ENCODE measurements at places on chromosomes 13 and 19.

DNA sequence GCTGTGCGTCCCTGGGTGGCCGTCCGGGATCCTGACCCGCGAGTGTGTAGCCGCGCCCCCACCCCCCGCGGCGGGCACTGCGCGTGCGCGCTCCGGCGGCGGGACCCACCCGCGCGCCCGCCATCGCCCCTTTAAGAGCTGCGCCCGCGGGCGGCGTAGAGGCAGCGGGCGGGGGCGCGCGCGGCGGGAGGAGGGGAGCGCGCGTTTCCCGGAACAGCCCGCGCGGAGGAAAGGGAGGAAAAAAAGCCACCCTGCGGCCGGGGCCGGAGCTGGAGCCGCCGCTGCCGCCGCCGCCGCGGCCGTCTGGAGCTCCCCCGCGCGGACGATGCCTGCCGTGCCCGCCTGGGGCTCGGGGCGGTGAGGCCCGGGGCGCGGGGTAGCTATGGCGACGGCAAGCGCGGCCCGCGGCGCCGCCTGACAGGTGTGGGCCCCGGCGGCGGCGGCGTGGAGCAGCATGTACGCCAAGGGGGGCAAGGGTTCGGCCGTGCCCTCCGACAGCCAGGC, at the start of gene SSBP4:
Gene SSBP4, plus strand, starts transcription at position 204 of the 504 bp plus-strand sequence. Its CDS starts 251 bp downstream, at position 455.
- DNase-seq = peak; percentile 82

GRCh38 chr13:100581504-100581903, 7.1 kb downstream of the GGACT start:
- no peak for DNase-seq

- no peak for DNase-seq
Observed at GRCh38 chr19:47713046-47714021, at the start of gene EHD2. Gene EHD2, plus strand, starts transcription at chr19:47713422. Its CDS starts 3,191 bp downstream, at chr19:47716613.

GRCh38 chr19:29106346-29106885, 106.5 kb downstream of the UQCRFS1 start:
- DNase-seq = no peak

GRCh38 chr19:17948931-17949930, 16.4 kb downstream of the CCDC124 start:
- DNase-seq = no peak

- DNase-seq = no peak
Observed at GRCh38 chr13:26614721-26615120, 57.2 kb downstream of the WASF3 start.

DNA sequence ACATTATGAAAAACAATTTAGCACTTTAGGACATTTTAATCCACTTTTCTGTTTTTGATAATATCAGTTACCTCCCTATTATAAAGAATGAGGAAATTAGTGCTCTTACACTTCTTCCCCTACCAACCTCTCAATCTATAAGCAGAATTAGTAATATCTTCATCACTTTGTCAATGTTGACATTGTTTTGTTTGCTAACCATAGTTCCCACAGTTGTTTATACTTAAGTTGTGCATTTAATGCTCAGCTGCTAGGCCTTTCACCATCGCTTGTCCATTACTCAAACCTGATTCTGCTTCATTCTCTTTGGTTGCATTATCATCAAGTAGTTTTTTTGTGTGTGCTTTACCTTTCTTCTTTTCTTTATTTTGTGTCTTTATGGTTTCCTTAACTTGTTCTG, 132.1 kb downstream of the CDK8 start:
- DNase-seq = no peak

DNA sequence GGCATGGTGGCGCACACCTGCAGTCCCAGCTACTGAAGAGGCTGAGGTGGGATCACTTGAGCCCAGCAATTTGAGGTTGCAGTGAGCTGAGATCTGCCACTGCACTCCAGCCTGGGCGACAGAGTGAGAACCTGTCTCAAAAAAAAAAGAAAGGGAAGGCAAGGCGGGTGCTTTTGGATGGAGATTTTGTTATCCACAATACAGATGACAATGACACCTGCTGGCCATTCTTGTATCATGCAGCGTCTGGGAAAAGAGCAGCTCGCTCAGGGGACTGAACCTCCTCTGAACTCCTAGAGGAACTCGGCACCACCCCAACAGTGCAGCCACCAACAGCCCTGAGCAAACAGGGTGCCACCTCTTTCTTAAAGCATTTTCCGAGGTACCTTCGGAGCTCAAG, 22.8 kb downstream of the HAUS8 start:
- peak; percentile 44 for DNase-seq

DNA sequence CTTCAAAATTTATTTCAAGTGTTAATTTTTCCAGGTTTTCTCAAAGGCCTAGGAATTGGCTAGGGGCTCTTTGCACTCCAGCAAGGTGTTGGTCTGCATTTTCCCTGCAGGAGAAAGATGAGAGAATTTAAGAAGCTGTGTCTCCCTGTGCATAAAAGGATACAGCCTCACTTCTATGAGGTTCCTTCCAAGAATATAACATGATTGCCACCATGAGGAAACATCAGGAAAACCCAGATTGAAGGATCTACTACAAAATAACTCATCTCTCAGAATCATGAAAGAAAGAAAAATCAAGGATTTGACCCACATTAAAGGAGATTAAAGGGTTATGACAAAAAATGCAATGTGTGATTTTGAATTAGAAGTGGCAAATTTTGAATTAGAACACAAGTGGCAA, 69.9 kb downstream of the RUBCNL start:
- DNase-seq = no peak

All from SW480 (cell line).